ENCODE measurements at places on chromosomes 7 and 10.
A peak's percentile ranks its signal among the peaks of the same experiment; 100 is the strongest.

DNA sequence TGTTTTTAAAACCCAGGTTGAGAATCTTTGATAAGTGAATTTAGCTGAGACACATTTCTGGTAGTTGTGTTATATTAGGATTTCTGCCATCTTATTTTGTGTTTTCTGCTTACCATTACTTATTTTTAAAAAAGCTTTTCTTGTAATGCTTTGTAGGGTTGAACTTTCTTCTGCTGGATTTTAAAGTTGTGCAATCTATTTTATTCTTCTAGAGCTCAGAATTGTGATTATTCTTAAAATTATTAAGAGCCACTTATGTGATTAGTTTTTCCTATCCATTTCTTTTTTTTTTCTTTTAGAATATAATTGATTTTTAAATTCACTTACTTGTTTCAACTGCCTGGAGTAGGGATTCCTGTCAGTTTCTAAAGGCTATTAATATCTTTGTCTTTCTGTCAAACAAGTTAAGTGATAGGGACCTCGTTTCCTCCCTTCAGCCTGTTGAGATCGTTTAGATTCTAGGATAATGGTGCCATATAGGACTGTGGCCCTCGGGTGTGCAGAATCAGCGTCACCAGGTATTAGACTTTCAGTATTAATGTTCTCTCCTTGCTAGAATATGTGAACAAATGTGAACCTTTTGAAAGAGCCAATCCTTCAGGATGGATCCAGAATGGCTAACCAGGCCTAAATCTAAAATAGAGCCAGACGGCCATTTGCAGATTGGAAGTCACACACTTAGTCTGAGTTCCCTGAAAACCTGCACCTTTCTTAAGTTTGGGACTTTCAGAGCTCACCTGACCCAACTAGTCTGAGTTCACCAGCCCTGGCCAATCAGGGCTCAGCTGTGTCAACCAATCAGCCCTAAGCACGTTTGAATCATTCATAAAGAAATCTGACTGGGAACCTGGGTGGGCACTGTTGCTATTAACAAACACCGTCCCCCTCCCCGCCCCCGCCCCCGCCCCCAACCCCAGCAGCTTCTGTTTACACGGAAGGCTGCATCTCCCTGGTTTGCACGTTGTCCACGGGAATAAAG lies 26.2 kb downstream of the CUX1 start:
- DNase-seq = no peak

GRCh38 chr7:158863611-158864506 lies 7.5 kb downstream of the DYNC2I1 start:
- peak; percentile 53 for DNase-seq

DNA sequence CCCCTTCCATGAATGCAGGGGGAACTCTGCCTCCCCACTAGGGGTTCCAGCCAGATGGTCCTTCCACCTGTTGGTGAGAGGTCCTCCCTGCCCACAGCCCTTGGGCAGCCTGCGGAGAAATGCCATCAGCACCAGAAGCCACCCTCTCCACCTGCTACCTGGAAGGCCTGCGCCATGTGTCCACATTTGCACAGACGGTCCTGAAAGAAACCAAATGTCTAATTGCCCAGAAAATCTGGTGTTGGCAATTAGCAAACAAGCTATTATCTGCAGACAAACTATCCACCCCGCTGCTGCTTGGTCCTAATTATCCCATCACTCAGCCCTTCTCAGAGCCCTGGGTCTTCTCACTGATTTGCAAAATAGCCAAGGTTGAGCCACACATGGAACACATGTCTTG lies 32.3 kb downstream of the HSPA12A start:
- no peak for DNase-seq

DNA sequence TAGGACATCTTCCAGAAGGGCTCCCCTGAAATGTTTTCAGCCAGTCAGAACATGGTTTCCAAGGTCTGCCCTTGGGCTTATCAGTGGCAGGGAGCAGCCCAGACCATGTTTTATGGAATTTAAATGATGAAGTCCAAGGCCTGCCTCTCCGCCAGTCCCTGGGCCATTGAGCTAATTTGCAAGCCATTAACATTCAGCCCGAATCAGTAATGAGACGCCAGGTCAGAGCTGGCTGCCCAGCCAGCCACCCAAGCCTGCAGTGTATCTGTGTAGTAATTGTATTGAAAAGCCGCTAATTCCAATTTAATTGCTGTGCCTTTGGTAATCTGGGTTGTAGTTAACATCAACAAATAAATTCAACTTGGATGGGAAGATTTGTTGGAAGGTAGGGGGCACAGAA lies 131.4 kb downstream of the PAXIP1 start:
- DNase-seq = no peak

DNA sequence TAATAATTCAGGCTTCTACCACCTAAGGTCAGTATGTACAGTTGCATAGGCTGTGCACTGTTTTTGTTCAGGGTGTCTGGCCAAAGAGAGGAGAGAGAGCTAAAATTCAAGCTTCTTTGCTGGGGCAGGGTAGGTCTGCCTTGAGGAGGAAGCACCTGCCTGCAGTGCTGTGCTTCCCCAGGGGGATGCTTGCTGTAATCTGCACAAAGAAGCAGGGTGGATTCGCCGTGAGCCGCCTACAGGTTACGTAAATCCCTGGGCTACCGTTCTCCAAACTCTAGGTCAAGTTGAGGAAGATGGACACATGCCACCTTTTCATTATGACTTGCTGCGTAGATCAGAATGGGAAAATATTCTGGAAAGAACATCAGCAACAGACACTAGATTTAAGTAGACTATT lies 543.3 kb downstream of the TNS3 start:
- no peak for DNase-seq

DNA sequence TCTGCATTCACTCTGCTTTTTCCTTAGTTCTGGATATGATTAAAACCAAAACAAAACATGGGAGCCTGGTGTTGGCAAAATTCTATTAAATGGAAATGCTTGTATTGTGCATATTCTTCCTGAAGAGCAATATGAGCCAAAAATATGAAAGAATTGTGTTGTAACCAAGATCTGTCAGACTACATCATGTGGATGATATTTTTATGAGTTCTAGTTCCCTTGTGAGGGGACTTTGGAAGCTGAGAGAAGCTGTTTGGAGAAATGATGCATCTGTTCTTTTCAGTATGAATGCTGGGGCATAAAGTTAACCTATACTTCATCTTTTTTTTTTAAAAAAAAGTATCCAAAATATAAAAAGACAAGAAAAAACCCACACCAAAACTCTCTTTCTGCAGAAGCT lies 782.7 kb downstream of the ANKRD7 start:
- no peak for DNase-seq

GRCh38 chr10:133070810-133071209 lies 16.9 kb upstream of the ADGRA1 start:
- no peak for DNase-seq

DNA sequence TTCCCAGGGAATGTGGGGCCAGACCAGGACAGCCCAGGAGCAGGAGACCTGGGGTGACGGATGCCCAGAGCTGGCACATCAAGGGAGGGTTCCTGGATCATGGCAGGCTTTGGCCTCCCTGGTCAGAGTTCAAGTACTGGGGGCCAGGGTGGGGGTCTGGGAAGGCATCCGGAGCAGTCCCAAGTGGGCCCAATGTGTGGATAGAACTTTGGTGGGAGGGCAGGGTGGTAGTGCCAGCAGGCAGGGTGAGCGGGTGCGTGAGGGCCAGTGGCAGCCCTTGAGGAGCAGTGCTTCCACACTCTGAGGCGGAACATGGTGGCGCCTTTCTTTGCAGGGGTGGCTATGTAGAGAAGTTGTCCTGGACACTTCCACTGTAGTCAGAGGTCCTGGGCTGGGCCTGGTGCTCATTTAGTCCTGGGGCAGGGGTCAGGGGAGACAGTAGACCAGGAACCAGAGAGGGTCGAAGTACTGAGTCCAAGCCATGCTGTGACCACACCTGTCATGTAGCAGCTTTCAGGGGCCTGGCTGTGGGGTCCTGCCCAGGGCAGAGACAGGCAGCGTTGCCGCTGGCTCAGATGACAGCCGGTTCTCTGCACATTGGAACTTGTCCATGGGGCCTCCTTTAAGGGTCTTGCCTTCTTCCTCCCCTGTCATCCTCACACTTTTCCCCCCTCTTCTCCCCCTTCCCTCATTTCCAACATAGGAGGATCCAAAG lies 22.2 kb upstream of the CSGALNACT2 start:
- DNase-seq = no peak

- DNase-seq = peak; percentile 82
Measured at GRCh38 chr10:93379731-93380575, 102.2 kb downstream of the MYOF start.

GRCh38 chr10:107103174-107104025 lies 61.1 kb downstream of the SORCS1 start:
- DNase-seq = no peak

GRCh38 chr10:88196291-88196690 lies 332.9 kb downstream of the PTEN start:
- DNase-seq = no peak

DNA sequence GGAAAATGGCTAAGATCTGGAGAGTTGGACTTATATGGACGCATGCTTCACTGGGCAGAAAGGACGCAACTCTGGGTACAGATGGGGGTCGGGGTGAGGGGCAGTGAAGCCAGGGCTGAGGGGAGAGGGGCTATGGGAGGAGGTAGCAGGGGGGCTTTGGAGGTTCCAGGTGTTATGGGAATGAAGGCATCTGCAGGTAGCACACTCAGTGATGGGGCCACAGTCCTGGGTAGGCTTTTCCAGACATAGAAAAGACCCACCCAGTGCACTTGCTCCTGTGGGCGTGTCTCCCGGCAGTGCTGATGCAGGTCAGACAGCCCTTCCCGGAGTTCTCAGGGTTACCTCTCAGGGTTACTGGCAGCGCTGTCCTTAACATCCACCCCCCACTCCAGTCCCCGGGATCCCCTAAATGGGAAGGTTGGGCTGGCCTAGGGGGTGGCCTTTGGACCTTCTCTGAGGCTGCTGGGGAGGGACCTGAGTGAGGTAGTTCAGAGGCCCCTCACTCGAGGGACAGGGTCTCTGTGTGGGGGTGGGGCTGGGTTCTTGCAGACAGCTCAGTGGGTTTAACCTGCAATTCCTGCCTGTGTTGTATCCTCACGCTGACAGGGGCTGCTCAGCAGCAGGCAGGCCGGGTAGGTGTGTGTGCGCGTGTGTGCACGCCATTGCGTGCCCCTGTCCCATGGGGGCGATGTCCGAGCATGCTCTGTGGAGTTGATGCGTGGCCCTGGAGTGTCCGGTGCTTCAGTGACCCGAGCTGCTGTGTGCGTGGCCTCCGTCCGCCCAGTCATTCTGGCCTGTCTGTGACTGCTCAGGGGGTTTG lies 6.2 kb downstream of the ZYX start:
- no peak for DNase-seq

DNA sequence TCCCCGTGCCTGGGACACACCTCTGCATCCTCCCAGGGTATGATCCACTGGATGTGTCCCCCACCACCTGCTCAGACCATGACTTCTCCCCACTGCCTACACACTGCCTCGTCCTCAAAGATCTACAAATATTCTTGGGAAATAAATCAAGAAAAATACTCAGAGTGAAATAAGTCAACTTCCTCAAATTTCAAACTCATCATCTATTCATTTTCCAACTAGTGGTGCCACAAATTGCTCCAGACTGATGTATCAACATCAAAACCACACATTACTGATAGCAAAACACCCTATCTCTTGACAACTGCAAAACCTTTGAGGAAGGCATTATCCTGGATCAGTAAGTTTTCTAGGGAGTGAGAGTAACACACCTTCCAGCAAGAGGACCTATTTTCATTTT lies 87.7 kb downstream of the GRB10 start:
- no peak for DNase-seq

DNA sequence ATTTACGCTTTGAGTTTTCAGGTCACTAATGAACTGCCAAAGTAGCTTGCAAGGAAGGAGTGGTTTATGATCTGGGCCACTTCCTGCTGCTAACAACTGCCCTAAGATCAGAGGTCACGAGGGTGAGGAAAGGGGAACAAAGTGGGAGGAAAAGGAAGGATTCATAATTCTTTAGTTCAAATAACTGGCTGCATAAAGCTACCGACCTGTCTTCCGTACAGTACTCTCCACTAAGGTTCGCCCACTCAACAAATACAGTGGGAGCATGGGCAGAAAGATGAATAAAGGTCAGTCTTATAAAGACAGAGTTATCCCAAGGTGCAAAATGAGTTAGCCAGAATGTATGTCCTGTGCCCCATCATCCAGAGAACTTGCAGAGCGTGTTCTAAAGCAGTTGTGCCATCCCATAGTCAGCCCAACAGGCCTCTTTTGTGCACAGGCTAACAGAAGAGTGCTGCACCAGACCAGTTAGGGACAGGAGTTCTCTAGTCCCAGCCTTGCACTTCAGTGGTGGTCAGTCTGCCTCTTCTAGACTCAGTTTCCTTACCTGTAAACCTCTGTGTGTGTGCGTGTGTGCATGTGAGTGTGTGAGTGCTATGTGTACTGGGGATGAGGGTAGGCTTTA lies 65.9 kb downstream of the CREB3L2 start:
- peak; percentile 34 for DNase-seq

DNA sequence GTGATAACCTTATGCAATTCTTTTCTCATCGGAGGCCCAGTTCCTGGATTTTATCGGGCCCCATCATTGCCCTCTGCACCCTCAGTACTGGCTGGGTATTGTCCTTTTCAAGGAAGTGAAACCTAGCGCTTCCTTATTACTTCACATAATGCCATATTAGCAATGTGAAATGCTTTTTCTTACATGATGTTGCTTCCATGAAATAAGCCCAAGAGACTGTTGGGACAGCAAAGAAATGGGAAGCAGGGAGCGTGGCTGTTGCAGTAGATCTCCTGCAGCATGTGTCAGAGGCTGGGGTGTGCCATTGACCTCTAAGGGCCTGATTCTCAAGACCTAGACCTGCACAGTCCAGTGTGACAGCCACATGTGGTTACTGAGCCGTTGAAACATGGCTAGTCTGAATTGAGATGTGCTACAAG lies 8.1 kb downstream of the CHN2 start:
- DNase-seq = no peak

GRCh38 chr7:13091974-13092707 lies 404.7 kb downstream of the ARL4A start:
- DNase-seq = no peak

- DNase-seq = peak; percentile 45
Measured at GRCh38 chr7:90552521-90552920, 43.6 kb upstream of the CDK14 start.

GRCh38 chr7:129189661-129190310 lies 1.4 kb downstream of the SMO start:
- peak; percentile 17 for DNase-seq

DNA sequence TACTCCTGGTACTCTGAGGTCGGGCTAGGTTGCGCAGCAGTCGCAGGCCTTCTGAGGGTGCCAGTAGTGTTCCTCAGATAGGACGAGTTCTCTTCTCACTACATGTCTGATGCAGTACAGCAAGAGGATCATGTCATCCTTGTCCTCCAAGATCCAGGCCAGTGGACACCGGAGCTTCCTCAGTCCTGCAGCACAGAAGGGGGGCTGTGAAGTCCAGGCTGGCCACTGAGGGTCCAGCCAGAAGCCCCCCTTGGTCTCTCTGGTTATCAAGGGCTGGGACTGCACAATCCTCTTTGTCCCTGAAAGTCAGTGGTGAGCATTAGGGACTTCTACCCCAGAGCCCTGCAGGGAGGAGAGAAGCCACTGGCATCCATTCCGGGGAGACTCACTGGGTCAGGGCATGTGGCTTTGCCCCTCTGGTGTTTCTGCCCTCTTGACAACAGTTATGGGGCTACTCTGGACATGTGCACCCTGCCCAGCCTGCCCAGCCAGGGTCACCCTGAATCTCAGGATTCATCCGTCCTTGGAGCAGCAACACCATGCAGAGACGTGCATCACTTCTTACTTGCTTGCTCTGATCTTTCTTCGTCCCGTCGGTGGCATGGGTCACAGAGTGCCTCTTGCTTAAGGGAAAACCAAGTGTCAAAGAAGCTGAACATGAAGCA lies 125.7 kb downstream of the ADCY1 start:
- no peak for DNase-seq

GRCh38 chr10:62492012-62492869 lies 118.1 kb downstream of the ZNF365 start:
- peak; percentile 74 for DNase-seq

All from fibroblast of mammary gland (primary cell).